ENCODE measurements at places on chromosomes 12 and 14.

GRCh38 chr12:120539303-120539702 is 5.1 kb downstream of the RNF10 start:
- DNase-seq, result peak; percentile 25

DNA sequence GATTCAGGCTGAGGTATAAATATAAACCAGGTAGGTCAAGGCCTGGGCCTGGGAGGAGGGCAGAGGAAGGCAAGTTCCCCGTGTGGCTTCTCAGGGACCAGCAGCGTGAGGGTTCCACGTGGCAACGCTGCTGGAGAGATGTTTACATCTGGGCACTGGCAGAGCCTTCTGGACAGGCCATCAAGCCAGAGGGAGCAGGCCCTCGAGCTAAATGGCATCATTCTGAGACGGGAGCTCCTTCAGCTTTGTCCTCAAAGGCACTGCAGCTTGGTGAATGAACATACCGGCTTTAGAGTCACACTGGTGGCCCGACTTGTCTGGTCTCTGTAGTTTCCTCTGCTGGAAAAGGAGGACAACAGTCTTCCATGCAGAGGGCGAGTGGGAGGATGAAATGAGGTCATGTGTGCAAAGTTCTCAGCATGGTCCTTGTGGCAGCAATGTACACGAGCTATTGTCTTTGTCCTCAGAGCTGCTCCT is 231.3 kb downstream of the ZFP36L1 start:
- DNase-seq, result no peak

DNA sequence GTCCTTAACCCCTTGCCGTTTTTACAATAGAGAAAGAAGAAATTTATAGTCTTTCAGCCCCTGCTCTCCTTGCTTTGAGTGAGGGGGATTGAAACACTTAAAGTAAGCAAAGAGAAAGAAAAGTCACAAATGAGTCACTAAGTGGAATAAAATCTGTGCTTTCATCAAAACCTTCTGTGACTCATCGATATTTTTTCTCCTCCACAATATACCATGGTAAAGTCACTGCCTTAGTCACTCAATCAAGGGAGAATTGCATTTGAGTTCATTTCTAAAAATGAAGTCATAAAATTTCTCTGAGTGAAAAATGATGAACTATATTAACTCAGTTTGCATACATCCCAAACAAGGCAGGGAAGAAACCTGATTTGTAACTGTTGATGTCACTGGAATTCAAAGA is 470.3 kb downstream of the FOXG1 start:
- no peak for DNase-seq

- DNase-seq, result no peak
Measured at GRCh38 chr12:81070846-81071245, 7.0 kb upstream of the ACSS3 start.

GRCh38 chr14:24243336-24243836 is 963 bp upstream of the TINF2 start:
- no peak for DNase-seq

GRCh38 chr14:76467711-76468155 is 91.8 kb downstream of the ESRRB start:
- no peak for DNase-seq

DNA sequence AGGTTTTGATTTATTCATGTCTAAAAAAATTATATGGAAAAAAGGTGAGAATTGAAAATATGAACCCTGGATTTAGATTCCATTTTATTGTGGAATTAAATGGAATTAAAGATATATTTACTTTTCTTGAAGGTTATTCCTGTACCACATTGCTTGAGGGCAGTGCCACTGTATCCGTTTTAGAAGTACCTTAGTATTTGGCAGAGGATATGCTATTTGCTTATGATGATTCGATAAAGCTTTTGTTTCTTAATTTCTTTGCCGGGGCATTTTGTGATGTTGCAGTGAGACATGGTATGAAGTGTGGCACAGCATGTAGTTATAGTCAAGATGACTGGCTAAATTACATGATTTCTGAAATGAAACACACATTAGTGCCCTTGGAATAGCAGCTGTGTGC is 7.6 kb downstream of the TMTC2 start:
- DNase-seq, result no peak

GRCh38 chr14:59301354-59301753 is 112.9 kb downstream of the DAAM1 start:
- DNase-seq, result peak; percentile 70

- no peak for DNase-seq
Measured at GRCh38 chr12:6795088-6795487, 5.8 kb downstream of the CD4 start.

DNA sequence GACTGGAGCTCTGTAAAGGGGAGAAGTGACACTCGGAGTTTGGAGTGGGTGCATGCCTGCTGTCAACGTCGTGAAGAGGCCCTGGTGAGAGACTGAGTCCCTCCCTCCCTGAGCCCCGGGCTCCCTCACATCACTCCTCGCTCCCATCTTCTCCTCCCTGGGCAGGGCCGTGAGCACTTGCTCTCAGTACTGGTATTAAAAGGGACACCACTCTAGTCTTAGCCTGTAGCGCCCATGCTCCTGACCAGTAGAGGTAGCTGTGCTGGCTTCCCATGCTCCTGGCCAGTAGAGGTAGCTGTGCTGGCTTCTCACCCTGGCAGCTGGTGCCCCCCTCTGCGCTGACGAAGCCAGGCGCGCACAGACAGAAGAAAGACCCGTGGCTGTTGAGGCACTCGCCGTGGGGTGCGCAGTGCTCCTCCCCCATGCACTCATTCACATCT is 14.7 kb downstream of the ISCA2 start:
- peak; percentile 72 for DNase-seq

- peak; percentile 81 for DNase-seq
Measured at GRCh38 chr12:105226219-105226618, 9.8 kb downstream of the APPL2 start.

GRCh38 chr12:101927999-101928398 is 50.6 kb downstream of the DRAM1 start:
- DNase-seq, result no peak

- no peak for DNase-seq
Measured at GRCh38 chr12:12228402-12228801, 38.4 kb downstream of the LRP6 start.

DNA sequence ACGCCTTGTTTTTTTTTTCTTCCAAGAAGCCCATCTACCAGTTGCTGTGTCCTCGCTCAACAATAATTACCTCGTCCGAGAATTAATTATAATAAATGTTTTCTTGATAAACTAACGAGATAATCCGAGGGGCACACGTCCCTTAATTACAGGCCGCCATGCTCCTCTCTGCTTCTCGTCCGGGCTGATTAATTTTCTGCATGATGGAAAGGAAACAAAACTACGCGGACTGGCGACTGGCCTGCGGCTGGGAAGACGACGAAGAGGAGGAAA is 2.2 kb downstream of the OTX2 start:
- no peak for DNase-seq

DNA sequence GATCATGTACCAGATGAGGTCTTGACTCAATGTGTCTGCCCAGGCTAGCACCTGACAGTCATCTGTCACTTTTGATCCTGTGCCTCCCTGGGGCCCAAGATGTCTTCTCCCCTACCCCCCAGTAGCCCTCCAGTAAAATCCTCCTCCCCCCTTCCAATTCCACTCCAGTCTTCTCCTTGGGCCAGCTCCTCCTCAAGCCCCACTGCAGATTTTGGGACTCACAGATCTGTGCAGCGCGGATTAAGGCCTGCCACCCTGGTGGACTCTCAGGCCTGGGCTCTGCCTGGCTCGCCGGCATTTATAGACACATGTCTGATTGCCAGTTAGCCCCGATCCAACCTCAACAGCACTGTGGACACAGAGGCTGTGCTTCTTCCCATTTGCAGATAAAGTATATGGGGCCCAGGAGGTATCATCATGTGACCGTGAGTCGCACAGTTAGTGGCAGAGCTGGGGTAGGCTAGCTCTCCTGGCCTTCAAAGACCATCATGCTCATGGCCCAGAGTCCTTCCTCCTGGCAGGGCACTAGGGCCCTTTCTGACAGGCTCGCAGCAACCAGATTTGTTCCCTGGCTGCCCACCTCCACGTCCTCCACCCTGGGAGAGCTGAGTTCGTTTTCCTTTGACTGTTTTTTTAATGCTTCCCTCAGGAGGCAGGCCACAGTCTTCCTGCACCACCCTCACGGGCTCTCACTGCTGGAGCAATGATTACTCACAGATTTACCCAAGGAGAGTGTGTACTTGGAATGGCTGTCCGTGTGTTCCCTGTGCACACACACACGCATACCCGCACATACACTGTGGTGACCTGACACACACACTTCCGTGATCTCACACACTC is 98.3 kb upstream of the DIO3 start:
- peak; percentile 20 for DNase-seq

DNA sequence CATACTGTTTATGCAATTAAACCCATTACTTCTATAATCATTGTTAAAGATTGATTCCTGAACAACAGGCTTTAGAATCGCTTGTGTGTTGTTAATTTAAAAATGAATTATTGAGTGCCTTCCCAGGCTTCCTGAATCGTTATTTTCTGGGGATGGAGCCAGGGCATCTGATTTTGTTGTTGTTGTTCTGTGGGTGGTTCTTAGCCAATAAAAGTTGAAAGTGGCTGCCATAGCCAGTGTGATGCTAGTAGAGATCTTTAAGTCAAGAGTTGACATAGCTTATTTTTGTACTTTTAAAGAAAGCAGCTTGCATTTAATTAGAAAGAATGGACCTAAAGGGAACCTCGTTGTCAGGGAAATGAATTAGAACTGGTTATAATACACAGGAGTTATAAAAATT is 6.4 kb downstream of the GOLGA5 start:
- DNase-seq, result no peak

DNA sequence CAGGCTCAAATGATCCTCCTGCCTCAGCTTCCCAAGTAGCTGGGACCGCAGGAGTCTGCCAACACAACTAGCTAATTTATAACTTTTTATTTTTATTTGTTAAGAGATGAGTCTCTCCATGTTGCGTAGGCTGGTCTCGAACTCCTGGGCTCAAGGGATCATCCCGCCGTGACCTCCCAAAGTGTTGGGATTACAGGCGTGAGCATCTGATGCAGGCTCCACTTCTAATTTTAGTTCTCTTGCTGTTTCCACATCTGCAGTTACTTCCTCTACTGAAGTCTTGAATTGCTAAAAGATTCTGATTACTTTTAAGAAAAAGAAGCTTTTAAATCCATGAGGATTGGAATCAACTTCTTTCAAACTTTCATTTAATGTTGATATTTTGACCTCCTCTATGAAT is 13.4 kb upstream of the SNX6 start:
- no peak for DNase-seq

- no peak for DNase-seq
Measured at GRCh38 chr14:84027351-84027750, 1502.6 kb upstream of the FLRT2 start.

GRCh38 chr14:78227248-78228077 is 57.3 kb downstream of the NRXN3 start:
- no peak for DNase-seq
